Caco-2 (cell line): ENCODE measurements at places on chromosomes 6 and 20. TPM values are rescaled to one million over a fixed set of nuclear protein-coding genes. Genes with fewer than 3 reads are reported as not detected.

DNA sequence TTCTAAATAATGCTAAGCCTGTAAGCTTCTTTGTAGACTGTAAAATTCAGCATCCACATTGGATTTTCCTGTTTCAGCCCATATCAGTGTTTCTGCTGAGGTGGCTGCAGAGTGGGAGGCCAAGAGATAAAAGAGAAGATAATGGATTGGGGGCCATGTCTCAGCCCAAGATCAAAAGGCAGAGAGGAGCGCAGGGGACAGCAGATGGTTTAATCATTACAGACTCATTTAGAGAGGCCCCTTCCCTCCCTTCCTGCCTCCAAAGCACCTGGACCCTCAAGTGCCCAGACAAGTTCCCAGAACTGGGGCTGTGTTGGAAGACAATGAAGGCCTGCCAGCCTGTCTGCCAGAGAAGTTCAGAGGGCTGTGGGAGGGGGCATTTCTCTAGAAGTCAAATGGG lies 20.4 kb upstream of the CTNNBL1 start:
- H3K27me3 ChIP-seq, result no peaks in the 10 kb centered on the region
- H3K36me3 ChIP-seq, result no peaks in the 10 kb centered on the region
- peaks cover 37% of the 10 kb centered on the region for H3K4me1 ChIP-seq
- DNase-seq, result peak; percentile 80

- H3K27ac ChIP-seq, result no peak overlapping the region
- no peaks in the 10 kb centered on the region; the same call in 1 of the 2 replicates for H3K36me3 ChIP-seq
- DNase-seq, result no peak
- H3K4me1 ChIP-seq, result no peaks in the 10 kb centered on the region
These were observed 111.5 kb downstream of the TMEM242 start for GRCh38 chr6:157211603-157212455.

- H3K4me3 ChIP-seq, result no peak overlapping the region
- no peak for DNase-seq
- peaks cover 39% of the 10 kb centered on the region for H3K36me3 ChIP-seq
- H3K27me3 ChIP-seq, result no peaks in the 10 kb centered on the region
These were observed 33.2 kb downstream of the PLCG1 start for GRCh38 chr20:41170386-41171105.

DNA sequence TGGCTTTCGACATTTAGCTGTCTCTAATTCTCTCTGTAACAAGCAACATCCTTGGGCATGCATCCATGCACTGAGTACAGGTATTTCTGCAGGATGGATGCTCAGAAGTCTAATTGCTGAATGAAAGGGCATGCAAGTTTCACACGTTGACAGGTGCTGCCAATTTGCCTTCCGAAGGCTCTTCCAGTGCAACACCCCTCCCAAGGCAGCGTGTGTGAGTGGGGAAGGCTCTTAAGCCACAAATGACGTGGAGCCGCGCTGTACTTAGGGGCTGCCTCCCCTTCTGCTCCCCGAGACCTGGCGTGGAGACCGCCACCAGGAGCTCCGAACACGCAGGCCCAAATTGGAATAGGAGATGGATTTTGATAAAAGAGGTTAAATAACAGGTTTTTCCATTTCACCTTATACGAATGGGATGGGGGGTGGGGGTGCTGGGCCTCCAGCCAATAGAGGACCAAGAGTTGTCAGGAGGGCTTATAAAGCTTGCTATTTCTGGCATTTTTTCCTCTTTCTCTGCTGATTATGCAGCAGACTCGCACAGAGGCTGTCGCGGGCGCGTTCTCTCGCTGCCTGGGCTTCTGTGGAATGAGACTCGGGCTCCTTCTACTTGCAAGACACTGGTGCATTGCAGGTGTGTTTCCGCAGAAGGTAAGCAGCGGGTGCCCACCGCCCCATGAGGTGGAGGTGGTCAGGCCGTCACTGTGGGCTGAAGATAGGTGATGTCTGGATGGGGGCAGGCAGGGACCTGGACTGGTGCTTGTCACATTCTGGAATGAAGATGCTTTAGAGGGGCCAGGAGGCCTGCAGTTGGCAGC lies 30.9 kb downstream of the TOX2 start:
- no peaks in the 10 kb centered on the region for H3K36me3 ChIP-seq
- peaks cover under 1% of the 10 kb centered on the region; the same call in 1 of the 2 replicates for H3K27me3 ChIP-seq
- no peak for DNase-seq
- no peaks in the 10 kb centered on the region for H3K4me1 ChIP-seq
- H3K4me3 ChIP-seq, result no peak overlapping the region
- no peak overlapping the region for H3K27ac ChIP-seq

GRCh38 chr6:169383265-169383664 lies 129.6 kb upstream of the THBS2 start:
- DNase-seq, result no peak
- H3K4me1 ChIP-seq, result no peaks in the 10 kb centered on the region
- no peaks in the 10 kb centered on the region for H3K27me3 ChIP-seq
- H3K36me3 ChIP-seq, result no peaks in the 10 kb centered on the region

DNA sequence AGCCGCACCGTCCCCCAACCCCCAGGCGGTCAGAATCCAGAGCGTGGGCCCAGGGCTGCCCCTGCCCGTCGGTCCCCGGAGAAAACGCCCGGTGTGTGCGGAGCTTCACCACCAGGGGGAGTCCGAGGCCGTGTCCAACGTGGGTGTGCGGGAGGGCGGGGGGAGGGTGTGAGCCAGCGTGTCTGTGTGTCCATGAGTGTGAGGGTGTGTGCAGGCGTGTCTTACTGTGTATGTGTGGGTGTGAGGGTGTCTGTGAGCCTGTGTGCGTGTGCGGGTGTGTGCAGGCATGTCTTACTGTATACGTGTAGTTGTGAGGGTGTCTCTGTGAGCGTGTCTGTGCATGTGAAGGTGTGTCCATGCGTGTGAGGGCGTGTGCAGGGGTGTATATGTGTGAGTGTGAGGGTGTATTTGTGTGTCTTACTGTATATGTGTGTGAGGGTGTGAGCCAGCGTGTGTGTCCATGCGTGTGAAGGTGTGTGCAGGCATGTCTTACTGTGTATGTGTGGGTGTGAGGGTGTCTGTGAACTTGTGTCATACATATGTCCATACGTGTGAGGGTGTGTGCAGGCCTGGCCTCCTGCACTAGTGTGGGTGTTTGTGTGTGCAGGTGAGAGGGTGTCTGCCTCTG lies 24.6 kb upstream of the GATA5 start:
- no peak overlapping the region for H3K4me3 ChIP-seq
- H3K27ac ChIP-seq, result no peak overlapping the region
- peaks cover 17% of the 10 kb centered on the region for H3K4me1 ChIP-seq
- no peaks in the 10 kb centered on the region for H3K36me3 ChIP-seq

GRCh38 chr20:47249913-47250312 lies 106.6 kb downstream of the ZMYND8 start:
- peak overlapping the region; percentile 31 for H3K27ac ChIP-seq
- H3K4me3 ChIP-seq, result no peak overlapping the region
- DNase-seq, result no peak
- H3K27me3 ChIP-seq, result no peaks in the 10 kb centered on the region

Gene SNAP91
- not detected in 2 replicates for total RNA-seq

Gene TMEM244
- total RNA-seq, result not detected in 2 replicates

DNA sequence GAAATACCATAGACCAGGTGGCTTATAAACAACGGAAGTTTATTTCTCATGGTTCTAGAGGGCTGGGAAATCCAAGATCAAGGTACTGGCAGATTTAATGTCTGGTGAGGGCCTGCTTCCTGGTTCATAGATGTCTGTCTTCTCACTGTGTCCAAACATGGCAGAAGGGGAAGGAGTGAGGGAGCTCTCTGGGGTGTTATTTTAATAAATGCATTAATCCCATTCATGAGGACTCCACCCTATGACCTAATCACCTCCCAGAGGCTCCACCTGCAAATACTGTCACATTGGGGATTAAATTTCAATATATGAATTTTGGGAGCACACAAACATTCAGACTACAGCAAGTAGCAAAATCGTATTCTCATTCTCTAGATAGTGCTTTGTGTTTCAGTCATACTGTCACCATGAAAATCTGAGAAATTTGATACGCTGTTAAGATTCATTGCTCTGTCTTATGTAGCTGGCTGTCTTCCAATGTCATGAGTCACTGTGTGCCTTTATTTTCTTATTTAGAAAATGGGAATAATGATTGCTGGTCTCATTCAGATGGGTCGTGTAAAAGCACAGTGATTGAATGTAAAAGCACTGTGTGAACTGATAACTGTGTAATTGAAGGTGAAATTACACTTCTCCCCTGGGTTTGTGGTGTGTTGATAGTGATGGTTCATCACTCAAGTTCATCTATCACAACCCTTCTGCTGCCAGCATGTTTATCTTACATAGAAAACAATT lies 8.9 kb upstream of the ERVFRD-1 start:
- H3K4me3 ChIP-seq, result no peak overlapping the region
- H3K27me3 ChIP-seq, result no peaks in the 10 kb centered on the region
- H3K36me3 ChIP-seq, result no peaks in the 10 kb centered on the region

DNA sequence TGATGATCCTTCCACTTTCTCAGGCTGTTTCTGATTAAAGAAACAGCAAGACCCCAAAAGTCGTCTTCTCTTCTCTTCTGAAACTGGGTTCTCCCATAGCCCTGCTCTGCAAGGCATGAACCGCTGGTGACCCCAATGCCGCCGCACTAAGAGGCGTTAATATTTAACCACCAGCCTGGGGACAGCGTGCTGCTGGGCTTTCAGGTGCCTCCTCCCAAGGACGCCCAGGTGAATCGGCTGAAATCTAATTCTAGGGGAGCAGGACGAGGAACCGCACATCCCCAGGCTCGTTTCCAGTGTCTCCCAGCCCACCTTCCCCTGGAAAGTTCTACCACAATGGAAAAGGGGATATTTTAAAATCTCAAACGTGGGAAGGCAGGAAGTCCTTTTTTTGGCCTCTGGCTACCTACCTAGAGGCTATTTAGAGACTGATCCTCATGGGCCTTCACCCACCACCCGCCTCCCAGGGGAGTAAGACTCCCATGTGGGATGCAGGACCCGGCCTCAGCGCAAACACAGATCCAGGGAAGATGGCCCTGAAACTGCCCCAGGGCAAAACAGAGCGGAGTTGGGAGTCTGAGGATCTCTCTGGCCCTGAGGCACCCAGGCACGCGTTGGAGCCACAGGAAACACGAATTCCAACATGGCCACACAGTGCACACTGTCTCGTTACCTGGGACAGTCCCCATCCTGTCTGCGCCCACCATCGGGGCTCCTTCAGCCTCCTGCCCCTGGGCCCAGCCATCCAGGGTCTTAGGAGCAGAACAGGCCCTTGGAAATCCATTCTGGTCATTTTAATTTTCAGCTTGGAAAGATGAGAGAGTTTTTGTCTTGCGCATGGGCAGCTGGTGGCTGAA lies 56.2 kb downstream of the BMP7 start:
- H3K36me3 ChIP-seq, result no peaks in the 10 kb centered on the region
- DNase-seq, result peak; percentile 51
- H3K27ac ChIP-seq, result no peak overlapping the region
- H3K4me1 ChIP-seq, result peaks cover 30% of the 10 kb centered on the region
